Endothelial cell of coronary artery (primary cell): ENCODE measurements at places on chromosomes 2 and 18. TPM values are rescaled to one million over a fixed set of nuclear protein-coding genes. Genes with fewer than 3 reads are reported as not detected.

Gene LYPD1
- total RNA-seq = 45.7 and 104 TPM in 2 replicates

Gene GPR75
- total RNA-seq = 0.99 and 1.3 TPM in 2 replicates

Gene PSMA8
- total RNA-seq = not detected in 2 replicates

Gene TEKT4
- not detected in 2 replicates for total RNA-seq

Gene POTEF
- total RNA-seq = 0.09 TPM in 2 replicates
